Kidney glomerular epithelial cell (primary cell): ENCODE measurements at places on chromosomes 12 and 14.
A peak's percentile ranks its signal among the peaks of the same experiment; 100 is the strongest.

DNA sequence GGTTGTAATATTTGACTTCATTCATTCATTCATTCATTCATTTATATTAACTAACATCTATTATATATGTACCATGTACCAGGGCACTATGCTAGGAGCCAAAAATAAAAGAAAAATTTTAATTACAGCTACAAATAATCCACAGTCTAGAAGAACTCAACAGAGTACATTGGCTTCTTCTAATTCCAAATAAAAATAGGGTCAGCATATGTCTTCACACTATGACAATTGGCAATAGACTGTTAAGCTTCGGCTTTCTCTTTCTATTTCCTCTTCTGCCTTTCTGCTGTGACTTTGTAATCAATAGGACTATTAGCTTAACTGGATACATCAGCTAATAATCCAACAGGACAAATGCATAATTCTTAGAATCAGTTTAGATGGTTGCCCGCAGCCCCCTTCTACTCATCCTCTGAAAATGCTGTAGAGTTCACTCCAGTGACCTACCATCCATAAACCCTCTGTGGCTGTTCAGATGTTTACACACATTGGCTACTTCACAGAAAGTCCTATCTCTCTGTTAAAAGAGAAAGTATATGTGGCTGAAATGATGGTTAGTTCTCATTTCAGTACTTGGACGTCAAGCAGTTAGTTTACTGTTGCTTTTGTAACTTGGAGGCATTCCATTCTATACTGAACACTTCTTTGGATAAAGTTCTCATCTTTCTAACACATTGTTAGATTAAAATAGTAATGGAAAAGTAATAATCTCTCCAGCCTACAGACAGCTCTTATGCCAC lies 445.5 kb upstream of the GARIN6 start:
- no peak for DNase-seq

DNA sequence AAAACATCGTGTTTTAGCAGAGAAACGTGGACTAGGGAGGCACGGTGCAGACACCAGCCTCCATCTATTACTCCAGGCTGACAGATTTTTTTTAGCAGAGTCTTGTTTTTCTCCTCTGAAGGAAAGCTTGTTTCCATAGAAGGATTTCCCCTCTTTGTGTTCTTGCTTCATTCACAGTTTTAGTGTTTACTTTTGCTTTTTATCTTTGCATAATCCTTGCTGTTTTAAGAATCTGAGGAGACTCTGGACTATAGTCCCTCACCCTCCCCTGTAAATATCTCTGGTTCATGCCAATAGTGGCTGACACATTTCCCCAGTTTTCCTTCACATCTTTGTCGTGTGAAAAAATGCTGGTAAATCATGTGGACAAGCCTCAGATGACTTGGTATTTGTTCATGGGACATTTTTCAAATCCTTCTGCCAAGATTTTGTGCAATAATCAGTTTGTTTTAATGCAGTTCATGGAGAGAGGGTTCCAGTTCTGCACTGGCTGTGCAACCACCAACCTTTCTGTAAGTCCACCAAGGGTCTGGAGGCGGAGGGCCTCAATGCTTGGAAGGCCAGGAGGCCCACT lies 39.9 kb upstream of the TMCC3 start:
- no peak for DNase-seq

DNA sequence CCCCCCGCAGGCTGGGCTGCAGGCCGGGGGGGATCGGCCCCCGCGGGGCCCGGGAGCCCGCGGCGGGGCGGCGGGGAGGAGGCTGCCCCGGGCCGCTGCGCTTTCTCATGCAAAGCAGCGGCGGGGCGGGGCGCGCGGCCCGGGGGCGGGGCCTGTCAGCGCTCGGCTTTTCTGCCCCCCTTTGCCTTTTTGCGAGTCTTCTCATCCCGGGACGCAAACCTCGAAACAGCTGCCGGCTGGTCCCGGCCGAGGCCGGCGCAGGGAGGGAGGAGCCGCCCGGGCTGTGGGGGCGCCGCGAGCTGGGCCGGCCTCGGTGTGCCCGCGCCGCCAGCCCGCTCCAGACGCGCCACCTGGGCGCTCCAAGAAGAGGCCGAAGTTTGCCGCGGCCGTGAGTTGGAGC lies at the start of gene FZD10:
Gene FZD10 (plus strand): TSS at position 198 of the 400 bp plus-strand sequence. CDS start 479 bp downstream, outside the sequence.
- no peak for DNase-seq

GRCh38 chr12:12661086-12661856 lies 34.7 kb downstream of the GPR19 start:
- peak; percentile 36 for DNase-seq
